Hematopoietic multipotent progenitor cell treated with erythropoietin and hydrocortisone succinate and interleukin-3 and kit ligand, for 15 days (in vitro differentiated cells): ENCODE measurements at places on chromosomes 12 and 14.

DNA sequence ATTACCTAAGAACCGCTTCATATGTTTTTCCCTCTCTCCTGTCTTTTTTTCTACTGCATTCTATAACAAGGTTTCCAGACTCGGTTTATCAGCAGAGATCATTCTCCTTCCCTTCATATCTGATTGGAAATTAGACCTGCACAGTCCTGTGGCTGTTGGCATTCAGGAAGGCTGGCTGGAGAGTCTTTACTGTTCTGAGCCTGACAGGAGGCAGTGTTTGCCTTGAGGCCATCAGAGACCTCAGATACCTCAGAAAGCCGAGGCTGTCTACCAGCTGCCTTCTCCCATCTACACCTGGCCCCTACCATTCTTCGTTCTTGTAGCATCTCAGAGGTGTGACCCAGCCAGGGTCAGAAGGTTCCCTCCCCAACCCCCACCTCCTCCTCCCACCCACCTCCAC lies 182.0 kb downstream of the CAND1 start:
- no peak for DNase-seq

GRCh38 chr14:76531821-76532318 lies 155.9 kb downstream of the ESRRB start:
- no peak for DNase-seq

DNA sequence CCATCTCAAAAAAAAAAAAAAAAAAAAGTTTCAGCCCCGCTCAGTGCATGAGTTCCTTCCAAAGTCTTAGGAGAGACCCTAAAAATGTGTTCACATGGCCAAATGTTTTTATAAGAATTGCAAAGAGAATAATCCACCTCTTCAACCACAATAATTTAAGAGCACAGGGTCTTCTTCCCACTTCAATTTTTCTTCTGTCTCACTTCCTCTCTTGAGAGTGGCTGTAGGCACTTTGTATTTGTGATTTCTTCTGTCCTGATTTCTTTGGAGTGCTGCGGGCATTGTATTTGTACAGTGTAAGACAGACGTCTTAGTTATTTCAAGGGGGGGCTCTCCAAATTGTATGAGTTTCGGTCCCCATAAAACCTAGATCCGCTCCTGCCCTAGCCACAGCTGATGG lies 58.3 kb downstream of the C12orf56 start:
- DNase-seq: no peak

- DNase-seq: no peak
These were observed 1.5 kb upstream of the PPP1CC start for GRCh38 chr12:110744151-110744571.

GRCh38 chr14:20632448-20632830 lies 9.1 kb downstream of the OR6S1 start:
- no peak for DNase-seq

DNA sequence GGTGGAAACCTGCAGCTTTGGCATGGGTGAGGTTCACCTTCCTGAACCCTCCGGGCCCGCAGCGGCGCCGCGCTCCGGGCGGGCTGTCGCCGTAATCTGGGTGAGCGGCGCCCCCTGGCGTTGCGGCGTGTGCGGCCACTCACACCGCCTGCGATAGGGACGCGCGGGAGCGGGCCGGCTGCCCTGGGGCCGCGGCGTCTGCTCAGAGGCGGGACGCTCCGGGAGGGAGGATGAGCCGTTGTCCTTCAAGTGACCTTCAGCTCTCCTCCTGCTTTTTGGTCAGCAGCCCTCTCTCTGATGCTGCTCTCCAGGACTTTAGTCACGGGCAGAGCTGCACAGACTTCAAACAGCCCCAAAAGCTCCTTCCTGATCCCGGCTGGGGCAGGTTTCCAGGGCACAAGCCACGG lies 211.7 kb upstream of the FKBP4 start:
- peak; percentile 39 for DNase-seq
